Muscle of back (tissue), 13 donors: ENCODE measurements at places on chromosomes 11 and 22.

DNA sequence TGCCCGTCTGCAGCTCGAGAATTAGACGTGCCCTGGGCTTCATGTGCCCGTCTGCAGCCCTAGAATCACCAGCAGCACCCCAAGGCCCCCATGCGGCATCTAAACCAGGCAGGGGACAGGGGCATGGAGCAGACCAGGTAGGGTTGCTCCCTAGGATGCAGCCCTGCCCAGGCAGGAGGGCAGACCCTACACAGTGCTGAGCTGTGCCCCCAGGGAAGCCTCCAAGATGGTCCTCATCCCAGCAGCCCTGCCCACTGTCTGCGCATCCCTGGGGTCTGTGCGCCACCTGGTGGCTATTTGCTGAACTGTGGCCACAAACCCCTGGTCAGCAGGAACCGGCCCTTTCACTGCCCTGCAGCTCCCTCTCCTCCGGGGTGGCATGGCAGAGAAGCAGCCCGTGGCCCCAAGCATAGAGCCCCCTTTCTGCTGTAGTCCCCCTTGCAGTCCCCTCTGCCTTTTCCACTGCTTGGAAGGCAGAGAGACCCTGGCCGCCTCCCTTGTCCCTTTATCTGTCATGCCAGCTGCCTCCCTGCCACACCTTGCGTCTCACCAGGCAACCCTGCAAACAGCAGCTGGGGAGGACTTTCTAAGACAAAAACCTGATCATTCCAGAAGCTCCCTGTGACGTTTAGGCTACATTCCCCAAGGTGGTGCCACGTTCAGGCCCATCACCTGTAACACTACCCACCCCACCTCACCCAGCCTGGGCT is 86.6 kb downstream of the KCNQ1 start:
- peak; percentile 80 for DNase-seq

DNA sequence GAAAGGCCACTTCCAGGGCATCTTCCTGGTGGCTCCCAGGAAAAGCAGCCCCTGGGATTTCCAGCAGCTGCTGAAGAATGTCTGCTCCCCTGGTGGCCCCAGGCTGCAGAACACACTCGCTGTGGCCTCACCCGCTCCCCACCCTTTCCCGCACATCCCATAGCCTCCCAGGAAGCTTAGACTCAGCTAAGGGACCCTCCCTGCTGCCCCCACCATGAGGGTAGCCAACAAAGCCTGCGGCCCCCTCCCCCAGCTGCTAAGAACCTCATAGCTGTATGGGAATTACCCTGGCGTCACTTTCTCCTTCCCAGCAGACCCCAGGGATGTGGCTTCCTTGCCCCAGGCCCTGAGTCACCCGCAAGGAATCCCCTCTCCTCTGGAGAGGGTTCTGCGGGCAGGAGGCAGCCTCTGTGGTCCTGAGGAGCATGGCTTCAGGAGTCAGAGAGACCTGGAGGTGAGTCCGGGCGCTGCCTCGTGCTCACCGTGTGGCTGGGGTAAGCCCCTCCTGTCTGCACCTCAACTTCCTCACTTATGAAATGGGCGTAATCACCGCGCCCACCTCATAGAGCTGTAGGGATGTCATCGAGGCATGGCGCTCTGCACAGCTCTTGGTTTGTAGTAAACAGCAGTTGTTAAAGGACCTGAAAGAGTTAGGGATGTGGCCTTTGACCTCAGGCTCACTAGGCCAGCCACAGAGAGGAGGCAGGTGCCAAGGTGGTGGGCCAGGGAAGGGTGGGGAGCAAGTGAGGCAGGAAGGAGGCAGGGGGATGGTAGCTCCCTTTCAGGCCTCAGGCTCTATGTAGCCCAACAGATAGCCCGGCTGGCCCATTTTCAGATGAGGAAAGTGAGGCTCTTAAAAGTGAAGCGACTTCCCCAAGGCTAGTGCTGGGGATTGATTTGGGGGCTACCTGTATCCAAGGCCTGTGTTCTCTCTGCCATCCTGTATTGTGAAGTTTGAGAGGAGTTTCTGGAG is 71.2 kb downstream of the LRRC32 start:
- DNase-seq, result no peak

GRCh38 chr11:10514202-10514601 is 26.8 kb downstream of the RNF141 start:
- no peak for DNase-seq

- DNase-seq, result no peak
Measured at GRCh38 chr11:100152766-100153165, 534.3 kb upstream of the ARHGAP42 start.

GRCh38 chr11:2586793-2587131 is 113.0 kb downstream of the KCNQ1OT1 start:
- DNase-seq, result no peak

- DNase-seq, result no peak
Measured at GRCh38 chr11:70240337-70240736, 30.2 kb upstream of the PPFIA1 start.

DNA sequence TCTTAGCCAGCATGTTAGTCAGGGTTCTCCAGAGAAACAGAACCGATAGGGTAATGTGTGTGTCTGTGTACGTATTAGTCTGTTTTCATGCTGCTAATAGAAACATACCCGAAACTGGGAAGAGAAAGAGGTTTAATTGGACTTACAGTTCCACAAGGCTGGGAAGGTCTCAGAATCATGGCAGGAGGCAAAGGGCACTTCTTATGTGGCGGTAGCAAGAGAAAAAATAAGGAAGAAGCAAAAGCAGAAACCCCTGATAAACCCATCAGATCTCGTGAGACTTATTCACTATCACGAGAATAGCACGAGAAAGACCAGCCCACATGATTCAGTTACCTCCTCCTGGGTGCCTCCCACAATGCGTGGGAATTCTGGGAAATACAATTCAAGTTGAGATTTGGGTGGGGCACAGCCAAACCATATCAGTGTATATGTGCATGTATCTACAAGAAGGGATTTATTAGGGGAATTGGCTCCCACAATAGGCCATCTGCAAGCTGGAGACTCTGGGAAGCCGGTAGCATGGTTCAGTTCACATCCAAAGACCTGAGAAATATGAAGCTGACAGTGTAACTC is 173.7 kb upstream of the NECTIN1 start:
- DNase-seq, result no peak

- DNase-seq, result no peak
Measured at GRCh38 chr11:124315052-124315451, 1.3 kb upstream of the OR8D1 start.

GRCh38 chr22:36998620-36999351 is 20.5 kb downstream of the TST start:
- no peak for DNase-seq

DNA sequence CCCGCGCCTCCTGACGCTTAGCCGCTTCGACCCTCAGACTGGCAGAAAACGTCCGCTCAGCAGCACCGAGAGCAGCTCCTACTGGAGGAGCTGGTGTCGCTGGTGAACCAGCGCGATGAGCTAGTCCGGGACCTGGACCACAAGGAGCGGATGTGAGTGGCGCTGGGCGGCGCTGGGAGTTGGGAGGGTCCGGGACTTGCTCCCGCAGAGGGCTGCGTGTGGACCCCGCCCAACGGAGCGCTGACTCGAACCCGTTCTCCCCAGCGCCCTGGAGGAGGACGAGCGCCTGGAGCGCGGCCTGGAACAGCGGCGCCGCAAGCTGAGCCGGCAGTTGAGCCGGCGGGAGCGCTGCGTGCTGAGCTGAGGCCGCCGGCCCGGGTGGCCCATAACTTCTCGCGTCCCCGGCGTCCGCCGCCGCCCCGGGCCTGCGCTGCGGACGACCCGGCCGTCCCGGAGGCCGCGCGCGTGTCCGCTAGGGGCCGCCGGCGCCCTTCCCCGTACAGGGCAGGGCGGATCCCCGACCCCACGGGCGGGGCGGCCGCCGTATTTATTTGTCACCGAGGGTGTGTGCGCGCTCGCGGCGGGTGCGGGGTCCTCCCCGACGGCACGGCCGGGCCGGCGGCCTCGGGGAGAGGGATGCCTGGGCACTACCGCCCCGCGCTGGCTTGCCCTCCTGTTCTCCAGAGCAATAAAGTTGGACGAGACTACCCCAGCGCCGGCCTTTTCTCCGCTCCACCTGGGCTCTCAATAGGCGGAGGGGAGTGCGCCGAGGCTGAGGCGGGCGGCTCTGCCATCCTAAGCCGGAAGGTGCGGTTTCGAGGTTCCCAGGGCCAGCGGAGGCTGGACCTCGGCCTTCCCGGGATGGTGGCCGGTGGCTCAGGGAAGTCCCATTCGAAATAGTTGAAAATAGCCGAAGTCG is 3.4 kb downstream of the KCNK7 start:
- peak; percentile 80 for DNase-seq

DNA sequence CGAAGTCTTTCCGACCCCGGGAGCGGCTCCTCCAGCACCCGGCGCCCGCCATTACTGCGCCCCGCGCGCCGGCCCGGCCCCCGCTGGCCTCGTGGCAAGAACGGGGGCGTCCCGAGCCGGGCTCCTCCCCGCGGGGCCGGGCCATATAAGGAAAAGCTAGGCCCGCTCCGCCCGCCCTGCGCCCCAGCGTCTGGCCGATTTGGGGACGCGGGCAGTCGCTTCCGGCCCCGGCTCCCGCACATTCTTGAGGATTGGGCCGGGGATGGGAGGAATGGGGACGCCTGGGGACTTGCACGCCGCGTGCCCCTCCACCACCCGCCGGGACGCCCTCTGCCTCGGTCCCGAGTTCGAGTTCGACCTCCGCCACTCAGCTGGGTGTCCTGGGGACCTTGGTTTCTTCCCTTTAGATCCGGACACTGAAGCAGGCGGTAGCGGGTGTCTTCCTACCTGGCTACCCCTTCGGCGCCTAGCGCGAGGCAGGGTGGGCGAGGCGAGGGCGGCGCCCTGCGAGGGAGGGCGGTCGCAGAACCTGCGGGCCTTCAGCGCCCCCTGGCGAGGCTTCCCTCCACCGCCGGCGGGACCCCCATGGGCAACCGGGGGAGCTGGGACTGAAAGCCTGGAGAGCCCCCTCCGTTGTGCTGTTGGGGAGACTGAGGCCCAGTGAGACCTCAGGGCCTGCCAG is 3.8 kb downstream of the SMTN start:
- DNase-seq, result peak; percentile 94

DNA sequence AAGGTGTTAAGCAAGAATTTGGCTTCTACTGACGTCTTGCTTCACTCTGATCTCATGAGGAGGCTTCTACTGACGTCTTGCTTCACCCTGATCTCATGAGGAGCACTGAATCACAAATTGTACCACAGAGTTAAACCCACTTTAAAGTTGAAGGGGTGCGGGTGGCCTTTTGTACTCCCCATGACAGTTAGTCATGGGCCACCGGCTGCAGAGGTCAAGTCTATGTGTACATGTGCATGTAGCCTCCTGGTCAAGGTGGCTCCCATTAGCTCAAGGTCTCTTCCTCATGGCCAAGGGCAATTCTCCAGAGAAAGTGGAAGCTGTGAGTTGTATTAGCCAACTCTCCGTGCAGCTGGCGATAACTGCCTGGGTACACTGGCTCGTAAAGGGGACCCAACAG is 23.1 kb upstream of the FZD4 start:
- no peak for DNase-seq

- DNase-seq, result no peak
Measured at GRCh38 chr22:31107894-31108218, 488 bp upstream of the SELENOM start.

- DNase-seq, result no peak
Measured at GRCh38 chr11:15113381-15113780, 1.3 kb upstream of the INSC start.

GRCh38 chr11:110207123-110207522 is 89.3 kb downstream of the RDX start:
- DNase-seq, result peak; percentile 43
